ENCODE measurements at places on chromosomes 7 and 10. TPM values are rescaled to one million over a fixed set of nuclear protein-coding genes. Genes with fewer than 3 reads are reported as not detected.

DNA sequence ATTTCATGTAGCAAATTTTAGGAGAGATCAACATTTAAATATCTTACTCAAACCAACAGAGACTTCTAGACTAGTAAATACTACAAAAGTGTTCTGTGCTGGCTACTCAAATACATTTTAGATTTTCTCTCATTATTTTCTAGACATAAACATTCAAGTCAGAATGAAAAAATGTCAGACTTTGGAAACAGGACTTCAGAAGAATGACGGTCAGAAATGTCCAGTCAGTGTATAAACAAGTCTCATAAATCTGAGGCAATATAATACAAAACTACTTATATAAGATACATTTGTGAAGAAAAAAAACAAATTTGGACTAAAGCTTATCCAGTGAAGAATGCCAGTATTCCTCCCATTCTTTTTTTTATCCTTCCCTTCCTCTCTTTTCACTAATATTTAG is 25.9 kb downstream of the RNLS start:
- DNase-seq: no peak

Gene TWNK
- 20.8 TPM for total RNA-seq

DNA sequence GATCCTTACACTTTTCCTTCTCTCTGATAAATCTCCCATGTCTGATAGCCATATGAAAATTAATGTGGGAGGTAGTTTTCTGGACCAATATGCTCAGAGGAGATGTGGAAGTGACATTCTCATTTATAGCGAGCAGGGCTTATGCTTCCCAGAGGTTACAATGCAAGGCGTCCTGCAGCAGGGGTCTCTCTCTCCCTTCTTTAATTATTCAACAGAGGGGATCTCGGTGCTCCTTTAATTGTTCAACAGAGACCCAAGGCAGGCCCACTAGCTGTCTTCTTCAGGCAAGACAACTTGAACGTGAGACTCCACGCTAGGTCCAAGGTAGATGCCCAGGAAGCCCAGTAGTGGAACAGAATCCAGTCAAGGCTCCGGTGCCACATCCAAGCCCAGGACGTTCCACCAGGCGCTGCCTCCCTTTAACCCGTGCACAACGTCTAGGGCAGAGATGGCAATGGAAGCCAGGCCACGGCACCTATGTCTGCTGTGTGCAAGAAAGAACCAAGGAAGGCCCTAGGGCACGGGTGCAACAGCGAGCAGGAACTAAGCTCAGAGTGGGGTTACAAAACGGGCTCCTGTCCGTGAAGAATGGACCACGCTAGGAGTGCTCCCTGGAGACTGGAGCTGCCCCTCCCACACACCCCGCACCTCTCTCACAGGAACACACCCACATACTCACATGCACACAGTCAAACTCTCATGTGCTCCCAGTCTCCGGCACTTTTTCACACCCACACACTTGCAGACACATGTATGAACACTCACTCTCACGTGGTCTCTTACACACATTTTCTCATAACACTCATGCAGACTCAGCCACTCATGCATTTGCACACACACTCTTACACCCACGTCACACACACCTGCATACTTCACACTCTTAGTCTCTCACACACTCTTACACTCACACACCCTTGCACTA is 230.4 kb downstream of the TNS3 start:
- no peak for DNase-seq

- no peak for DNase-seq
Measured at GRCh38 chr7:66542049-66542448, 86.6 kb upstream of the KCTD7 start.

DNA sequence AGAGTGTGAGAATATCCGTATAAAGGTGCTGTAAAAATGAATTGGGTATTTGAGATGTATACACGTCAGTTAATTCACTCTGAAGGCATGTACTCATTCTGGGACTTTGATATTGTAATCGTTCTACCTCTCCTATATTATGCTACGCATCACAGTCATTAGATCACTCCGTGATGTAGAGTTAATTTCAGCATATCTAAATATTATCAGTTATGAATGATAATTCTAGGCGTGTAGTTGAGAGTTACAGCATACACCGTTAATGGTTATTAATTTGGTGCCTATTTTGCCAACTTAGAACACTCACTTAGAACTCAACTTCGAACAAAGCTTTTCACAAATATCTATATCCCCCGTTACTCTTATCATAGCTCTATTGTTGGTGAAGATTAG is 477 bp upstream of the MCU start:
- DNase-seq: no peak

Gene TMEM229A
- not detected for total RNA-seq

GRCh38 chr7:1647961-1648672 is 22.0 kb upstream of the ELFN1 start:
- no peak for DNase-seq

Data from omental fat pad (tissue), 4 donors.